M059J (cell line): ENCODE measurements at places on chromosomes 6 and 20.

DNA sequence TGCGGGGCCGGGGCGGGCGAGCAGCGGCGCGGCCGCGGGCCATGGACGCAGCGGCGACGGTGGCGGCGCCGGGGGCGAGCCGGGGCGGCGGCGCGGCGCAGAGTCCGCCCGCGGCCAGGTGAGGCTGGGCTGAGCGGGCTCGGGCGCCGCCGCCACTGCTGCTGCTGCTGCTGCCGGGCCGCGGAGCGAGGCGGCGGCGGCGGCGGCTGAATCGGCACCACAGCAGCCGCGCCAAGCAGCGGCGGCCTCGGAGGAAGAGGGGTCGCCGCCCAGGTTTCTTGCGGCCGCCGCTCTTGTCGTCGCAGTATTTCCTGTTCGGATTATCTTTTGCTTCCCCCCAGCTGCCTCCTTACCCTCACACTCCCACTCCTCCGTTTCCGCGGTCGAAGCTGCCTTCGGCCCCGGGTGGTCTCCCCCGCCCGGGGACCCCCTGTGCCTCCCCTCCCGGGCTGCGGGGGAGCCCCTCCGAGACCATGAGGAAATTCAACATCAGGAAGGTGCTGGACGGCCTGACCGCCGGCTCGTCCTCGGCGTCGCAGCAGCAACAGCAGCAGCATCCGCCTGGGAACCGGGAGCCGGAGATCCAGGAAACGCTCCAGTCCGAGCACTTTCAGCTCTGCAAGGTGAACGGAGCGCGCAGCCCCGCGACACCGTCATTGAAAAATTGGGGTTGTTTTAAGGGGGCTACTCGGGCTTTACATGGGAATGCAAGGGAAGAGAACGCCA lies at the start of gene STXBP5:
TSS of gene STXBP5 (plus strand) at position 358 of the 726 bp plus-strand sequence. CDS start at position 474, 116 bp downstream.
- peak; percentile 66 for DNase-seq

DNA sequence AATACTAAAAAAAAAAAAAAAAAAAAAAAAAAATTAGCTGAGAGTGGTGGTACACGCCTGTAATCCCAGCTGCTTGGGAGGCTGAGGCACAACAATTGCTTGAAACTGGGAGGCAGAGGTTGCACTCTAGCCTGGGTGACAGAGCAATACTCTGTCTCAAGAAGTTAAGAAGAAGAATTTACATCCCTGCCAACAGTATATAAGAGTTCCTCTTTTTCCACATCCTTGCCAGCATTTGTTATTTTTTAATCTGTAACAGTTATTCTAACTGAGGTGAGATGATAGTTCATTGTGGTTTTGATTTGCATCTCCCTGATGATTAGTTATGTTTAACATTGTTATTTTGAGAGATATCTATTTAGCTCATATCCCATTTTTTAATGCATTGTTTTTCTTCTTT lies 20.3 kb upstream of the DYNLRB1 start:
- no peak for DNase-seq

GRCh38 chr6:107540465-107540857 lies 50.5 kb downstream of the SOBP start:
- no peak for DNase-seq

GRCh38 chr20:56362833-56363413 lies 4.1 kb downstream of the FAM210B start:
- no peak for DNase-seq

DNA sequence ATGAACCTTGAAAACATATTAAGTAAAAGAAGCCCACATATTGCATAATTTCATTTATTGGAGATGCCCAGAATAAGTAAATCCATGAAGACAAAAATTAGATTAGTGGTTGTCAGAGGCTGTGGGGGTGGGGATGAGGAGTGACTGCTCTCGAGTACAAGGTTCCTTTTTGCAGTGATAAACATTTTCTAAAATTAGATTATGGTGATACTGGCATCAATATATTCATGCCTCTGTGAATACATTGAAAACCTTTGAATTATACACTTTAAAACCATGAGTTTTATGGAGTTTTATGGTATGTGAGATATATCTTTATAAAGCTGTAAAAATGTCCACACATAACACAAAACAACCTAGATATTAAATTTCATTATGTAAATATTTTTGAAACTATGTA lies 75.7 kb upstream of the SLC2A12 start:
- DNase-seq: no peak

DNA sequence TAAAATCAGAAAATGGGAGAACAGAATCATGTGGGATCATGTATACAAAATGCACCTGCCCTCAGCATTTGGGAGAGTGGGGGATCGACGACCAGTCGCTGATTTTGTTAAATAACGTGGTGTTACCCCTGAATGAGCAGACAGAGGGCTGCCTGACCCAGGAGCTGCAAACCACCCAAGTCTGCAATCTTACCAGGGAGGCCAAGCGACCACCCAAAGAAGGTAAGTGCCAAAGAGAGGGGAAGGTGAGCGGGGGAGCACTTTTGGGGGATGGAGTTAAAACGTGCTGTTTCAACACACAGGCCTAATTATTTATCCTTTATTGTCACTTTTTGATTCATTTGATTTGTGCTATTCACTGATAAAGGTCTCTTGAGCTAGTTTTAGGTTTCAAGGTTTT lies 4.1 kb downstream of the ADGRB3 start:
- no peak for DNase-seq

GRCh38 chr6:104050455-104050854 lies 809.3 kb downstream of the HACE1 start:
- no peak for DNase-seq

DNA sequence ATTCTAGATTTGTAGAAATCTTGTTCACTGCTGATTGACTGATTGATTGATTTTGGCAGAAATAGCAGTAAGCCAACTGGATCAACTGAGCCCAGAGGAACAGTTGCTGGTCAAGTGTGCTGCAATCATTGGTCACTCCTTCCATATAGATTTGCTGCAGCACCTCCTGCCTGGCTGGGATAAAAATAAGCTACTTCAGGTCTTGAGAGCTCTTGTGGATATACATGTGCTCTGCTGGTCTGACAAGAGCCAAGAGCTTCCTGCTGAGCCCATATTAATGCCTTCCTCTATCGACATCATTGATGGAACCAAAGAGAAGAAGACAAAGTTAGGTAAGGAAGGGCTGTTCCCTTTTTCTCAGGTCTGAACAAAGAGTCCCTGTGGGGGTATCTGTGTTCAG lies 31.2 kb downstream of the TREML1 start:
- DNase-seq: no peak

DNA sequence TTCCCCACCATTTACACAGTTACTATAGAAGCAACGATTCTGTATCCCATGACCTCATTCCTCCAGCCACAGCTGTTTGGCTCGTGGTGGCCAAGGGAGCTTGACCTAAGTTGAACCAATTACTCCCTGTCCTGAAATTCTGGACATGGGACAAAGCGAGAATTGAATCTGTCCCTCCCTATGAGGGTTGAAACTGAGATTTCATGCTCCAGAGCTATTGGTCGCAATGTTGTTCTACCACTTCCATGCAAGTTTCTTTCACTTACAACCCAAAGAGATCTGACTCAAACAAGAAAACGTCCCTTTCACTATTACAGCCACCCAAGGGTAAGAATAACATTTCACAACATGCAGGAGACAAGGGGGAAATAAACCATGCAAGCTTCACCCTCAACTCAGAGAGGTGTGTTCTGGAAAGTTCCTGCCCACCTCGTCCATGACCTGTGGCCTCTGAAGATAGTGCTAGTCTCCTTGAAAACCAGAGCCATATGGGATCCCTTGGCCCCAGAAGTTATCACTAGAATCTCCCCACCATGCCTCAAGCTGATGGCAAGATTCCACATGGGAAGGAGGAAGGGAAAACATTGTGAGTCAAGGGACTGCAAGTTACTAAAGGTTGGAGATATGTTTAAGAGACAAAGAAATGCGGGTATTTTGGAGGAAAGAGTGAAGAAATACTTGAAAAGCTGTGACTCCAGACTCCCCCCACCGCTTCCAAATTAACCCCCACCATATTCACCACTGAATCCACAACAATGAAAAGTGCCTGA lies 74.5 kb upstream of the SRSF6 start:
- DNase-seq: peak; percentile 44

DNA sequence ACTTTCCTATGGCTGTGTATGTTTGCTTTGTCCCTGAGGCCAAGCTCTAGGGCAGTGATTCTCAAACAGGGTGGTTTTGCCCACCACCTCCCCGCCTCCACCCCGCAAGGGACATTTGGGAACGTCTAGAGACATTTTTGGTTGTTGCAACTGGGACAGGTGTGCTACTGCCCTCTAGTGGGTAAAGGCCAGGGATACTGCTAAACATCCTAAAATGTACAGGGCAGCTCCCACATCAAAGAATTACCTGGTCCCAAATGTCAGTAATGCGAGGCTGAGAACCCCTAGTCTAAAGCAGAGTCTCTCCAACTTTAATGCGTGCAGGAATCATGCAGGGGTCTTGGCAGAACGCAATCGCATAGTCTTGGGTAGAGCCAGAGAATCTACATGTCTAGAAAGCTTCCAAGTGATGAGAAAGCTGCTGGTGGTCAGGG lies 5.1 kb downstream of the KCNS1 start:
- DNase-seq: peak; percentile 79

- DNase-seq: peak; percentile 78
Measured at GRCh38 chr6:142478117-142478516, 176.3 kb downstream of the ADGRG6 start.

DNA sequence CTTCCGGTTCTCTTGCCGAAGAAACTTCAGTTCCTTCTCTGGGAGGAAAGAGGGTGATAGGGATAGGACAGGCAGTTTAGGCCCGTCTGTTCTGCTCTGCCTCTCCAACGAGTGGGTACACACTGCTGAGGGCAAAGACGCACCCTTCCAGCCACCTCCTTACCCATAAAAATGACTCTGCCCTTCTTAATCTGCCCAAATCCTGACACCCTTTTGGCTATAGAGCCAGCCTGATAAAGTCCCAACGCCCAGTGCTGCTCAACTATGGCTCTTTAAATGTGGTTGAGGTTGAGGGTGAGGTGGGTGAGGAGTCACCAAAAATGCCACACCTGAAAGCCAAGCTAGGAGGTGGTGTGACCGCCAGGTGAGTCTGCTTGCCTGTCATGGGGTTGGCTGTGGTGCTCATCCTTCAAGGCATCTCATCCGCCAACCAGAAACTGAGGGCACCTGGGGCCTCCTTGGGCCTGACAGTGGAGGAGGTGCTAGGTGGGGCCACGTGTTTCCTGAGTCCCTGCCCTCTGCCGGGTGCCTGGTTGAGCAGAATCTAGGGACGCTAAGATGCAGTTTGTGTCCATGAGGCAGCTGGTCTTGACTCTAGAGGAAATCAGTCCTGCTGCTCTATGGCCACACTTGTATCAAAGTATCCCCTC lies 16.3 kb downstream of the CCDC167 start:
- no peak for DNase-seq
